A549 treated with Hydrocortisone at 1 μM for 4 hours (cell line): ENCODE measurements at places on chromosomes 2 and 18. TPM values are rescaled to one million over a fixed set of nuclear protein-coding genes. Genes with fewer than 3 reads are reported as not detected.

OSR1 gene
- total RNA-seq, result 8.0 to 11.8 TPM (median 8.2 TPM) in 5 replicates

TWIST2 gene
- total RNA-seq, result 8.2 to 17.0 TPM (median 14.9 TPM) in 5 replicates

TNFAIP6 gene
- total RNA-seq, result 0.77 to 1.3 TPM (median 1.0 TPM) in 5 replicates

EVX2 gene
- not detected in 5 replicates for total RNA-seq

SLC30A3 gene
- 2.8 to 3.6 TPM (median 3.2 TPM) in 5 replicates for total RNA-seq
